Stimulated activated CD8-positive, alpha-beta memory T cell treated with anti-CD3 and anti-CD28 coated beads, Interleukin-12 subunit alpha, Interleukin-12 subunit beta, amount 100 ng/mL, for 1 hour (primary cell): ENCODE measurements at places on chromosomes 1 and 21.

GRCh38 chr1:115031595-115031994 lies 2.0 kb downstream of the TSHB start:
- DNase-seq, result no peak

- no peak for DNase-seq
Observed at GRCh38 chr1:87853576-87854351, 525.1 kb downstream of the LMO4 start.

DNA sequence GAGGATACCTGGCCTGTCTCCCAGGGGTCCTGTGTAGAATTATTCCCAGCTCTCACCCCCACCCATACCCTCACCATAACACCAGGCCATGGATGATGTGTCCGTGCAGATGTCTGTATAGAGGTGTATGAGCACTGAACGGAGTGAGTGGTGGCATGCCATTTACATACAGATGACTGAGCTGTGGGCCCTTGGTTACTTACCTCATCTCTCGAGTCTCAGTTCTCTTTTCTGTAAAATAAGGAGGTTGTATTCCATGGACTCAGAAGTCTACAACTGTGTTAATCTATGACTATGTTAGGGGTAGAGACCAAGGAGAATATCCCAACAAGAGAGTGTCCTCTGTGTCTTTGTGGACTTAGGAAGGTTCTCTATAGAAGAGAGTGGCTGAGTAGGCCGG lies 65.6 kb upstream of the CD1D start:
- DNase-seq, result no peak

DNA sequence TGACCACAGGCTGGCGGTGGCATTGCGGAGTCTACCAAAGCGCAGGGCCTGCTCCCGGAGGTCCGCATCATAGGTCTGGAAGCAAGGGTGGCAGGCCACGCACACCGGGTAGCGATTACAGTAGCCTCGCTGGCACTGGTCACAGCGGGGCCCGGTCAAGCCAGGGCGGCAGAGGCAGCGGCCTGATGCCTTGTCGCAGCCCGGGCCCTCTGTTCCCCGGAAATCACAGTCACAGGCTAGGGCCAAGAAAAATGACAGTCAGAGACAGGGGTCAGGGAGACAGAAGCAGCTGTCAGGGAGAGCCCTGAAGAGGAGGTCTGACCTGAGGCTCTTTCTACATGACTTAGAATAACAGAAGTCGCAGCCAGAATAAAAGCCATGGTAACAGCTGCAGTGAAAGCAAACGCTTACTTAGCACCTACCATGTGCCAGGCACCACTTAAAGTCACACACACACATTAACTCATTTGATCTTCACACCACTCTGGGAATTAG lies 26.4 kb downstream of the LAMB3 start:
- no peak for DNase-seq

- no peak for DNase-seq
Observed at GRCh38 chr1:71377886-71378285, 297.1 kb upstream of the ZRANB2 start.

DNA sequence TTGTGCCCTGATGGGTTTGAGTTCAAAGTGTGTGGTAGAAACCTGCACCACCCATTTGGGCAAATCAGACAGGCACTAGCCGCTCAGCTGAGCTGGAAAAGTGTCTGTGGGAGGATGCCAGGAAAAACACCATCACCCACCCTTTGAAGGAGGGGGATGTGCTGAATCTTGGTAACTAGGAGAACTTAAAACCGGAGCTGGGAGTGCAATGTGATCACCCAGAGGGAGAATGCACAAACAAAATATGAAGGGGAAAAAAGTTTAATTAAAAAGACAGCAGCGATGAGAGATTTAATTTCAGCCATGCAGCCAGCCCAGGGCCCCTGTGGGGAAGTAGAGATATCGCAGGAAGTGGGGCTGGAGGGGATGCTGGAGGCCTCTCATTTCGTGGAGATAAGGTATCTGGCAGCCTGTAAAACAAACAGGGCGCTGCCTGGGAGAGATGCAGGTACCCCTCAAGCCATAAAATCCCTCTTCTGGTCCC lies 86.8 kb upstream of the BCAR3 start:
- DNase-seq, result no peak

GRCh38 chr1:6497215-6497866 lies 5.9 kb upstream of the PLEKHG5 start:
- no peak for DNase-seq

DNA sequence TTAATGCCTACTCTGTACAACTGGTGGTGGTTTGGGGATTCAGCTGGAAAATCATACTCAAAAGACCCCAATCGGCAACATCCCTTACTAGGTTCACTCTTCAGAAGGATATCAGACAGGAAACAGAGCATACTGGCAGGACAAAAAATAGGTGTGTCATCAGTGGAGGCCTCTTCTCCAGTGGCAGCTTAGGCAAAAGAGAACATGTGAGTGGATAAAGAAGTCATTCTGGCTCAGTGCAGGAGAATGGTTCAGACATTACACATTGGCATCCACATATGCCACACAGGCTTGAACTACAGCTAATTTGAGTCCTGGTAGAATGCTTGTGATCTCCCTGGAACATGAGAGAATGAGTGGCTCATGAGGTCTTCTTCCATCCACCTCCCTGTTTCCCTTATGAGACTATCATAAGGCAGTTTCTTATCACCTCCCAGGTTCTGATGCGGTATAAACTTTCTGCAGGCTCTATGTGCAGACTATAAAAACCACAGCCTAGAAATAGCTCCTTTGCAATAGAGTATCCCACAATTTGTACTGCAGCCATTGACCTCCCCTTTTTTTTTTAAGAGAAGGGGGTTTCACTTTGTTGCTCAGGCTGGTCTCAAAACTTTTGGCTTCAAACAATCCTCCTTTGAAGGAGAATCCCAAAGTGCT lies 24.7 kb downstream of the VAMP4 start:
- DNase-seq, result no peak

- no peak for DNase-seq
Observed at GRCh38 chr1:69991644-69992043, 213.7 kb downstream of the LRRC40 start.

DNA sequence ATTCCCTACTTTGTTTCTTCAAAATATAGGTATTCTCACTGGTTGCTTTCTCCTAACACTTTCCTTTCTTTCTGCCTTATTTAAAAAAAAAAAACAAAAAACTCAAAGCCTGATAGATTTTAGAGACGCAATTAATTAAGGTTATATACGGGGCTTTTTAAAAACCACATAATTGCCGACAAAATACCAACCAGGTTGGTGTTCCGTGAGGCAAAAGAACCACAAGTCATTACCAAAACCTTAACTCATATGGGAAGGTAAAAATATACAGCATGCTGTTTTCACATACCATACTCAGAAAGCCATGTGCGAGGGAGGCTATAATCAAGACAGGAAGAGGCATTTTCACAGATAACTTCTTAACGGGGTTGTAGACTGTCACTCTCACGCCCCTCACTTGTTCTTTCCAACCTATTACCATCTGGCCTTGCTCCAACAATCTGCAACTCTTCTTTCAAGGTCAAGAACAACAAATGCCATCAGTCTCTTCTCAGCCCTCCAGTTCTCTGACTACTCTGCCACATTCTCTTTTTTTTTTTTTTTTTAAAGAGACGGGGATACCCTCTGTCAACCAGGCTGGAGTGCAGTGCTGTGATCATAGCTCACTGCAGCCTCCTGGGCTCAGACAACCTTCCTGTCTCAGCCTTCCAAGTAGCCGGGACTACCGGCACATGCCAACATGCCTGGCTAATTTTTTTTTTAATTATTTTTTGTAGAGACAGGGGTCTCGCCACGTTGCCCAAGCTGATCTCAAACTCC lies 102.6 kb downstream of the APP start:
- no peak for DNase-seq

- DNase-seq, result no peak
Observed at GRCh38 chr1:226994586-226995364, 54.7 kb downstream of the COQ8A start.

DNA sequence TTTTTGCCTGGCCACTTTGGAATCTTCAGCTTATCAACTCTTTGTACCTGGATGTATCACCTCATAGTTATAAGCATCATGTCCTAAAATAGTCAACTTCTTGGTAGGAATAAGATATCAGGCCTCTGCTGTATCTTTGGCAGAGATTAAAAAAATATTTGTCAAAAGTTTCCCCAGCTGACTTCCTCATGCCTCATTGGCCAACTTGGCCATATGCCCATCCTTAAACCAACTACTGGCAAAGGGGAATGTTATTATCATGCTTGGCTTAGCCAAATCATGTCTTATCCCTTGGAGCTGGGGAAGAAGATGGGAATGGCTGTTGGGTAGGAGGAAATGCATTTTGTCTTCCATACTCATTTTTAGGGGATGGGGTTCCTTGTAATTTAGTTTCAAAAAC lies 23.4 kb downstream of the NFASC start:
- DNase-seq, result no peak

GRCh38 chr1:230232371-230232771 lies 165.3 kb downstream of the GALNT2 start:
- DNase-seq, result no peak

DNA sequence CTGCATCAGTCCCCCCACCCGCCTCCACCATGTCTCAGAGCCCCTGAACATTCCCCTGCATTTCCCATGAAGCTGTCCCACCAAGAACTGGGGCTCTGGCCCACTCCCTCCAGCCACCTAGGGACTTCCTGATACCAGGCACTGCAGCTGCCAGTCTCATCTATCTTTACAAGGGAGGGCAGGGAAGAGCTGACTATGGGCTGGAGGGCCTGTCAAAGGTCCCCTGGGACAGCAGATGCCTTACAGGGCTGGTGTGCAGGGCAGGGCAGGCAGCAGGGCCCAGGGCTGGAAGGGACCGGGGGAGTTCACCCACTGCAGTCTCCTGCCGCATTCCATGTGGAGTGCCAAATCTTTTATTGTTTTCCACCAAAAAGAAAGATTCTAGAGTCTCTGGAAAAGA lies 17.6 kb downstream of the SHISA4 start:
- DNase-seq, result no peak

GRCh38 chr1:241424480-241424971 lies 67.5 kb upstream of the RGS7 start:
- no peak for DNase-seq

DNA sequence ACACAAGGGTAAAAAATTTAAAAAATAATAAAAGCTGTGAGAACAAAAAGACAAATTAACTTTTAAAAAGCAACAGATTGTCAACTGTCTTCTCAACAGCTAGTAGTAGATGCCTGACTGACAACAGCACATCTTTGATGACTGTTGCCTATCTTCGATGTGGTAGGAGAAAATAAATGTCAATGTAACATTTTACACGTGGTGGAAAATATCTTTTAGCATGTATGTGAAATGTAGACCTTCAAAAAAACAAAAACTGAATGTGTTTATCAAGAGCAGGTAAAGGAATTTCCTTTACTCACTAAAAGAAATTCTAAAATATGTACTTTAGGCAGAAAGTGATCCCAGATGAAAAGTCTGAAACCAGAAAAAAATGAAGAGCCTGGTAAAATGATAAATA lies 42.9 kb downstream of the CD53 start:
- no peak for DNase-seq

DNA sequence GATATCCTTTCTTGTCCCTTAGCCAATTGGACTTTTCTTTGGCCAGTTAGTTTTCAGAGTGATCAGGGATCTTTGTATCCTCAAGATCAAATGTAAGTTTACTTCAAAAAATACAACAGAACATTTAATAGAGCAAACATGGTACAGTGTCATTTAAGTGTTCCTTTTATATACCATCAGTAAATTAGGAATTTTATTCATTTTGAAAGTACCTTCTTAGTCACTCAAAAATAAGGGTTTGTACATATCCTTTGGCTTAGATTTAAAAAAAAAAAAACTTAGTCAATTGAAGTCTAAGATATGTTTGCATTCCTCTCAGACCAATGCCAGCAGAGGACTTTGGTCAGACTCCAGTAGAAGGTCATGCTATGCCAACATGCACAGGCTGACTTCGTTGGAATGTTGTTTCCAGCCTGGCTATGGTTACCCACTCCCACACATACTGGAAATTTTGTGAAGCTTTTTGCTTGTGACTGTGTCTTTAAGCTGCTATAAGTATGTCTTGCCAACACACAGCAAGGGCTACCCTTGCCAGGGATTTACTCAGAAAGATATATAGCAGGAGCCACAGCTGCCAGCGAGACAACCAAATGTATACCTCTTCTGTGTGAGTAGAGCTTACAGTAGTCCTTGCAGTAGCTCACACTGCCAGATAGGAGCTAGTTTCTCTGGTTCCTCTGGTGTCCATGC lies 81.5 kb upstream of the LRIF1 start:
- no peak for DNase-seq

DNA sequence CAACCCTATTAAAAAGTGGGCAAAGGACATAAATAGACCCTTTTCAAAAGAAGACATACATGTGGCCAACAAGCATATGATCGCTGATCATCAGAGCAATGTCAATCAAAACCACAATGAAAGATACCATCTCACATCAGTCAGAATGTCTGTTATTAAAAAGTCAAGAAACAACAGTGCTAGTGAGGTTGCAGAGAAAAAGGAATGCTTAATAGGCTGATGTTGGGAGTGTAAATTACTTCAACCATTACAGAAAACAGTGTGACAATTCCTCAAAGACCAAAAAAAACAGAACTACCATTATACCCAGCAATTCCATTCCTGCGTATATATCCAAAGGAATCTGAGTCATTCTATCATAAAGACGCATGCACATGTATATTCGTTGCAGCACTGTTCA lies 13.2 kb downstream of the USH2A start:
- no peak for DNase-seq

- no peak for DNase-seq
Observed at GRCh38 chr1:100924991-100925390, 29.1 kb downstream of the SLC30A7 start.

DNA sequence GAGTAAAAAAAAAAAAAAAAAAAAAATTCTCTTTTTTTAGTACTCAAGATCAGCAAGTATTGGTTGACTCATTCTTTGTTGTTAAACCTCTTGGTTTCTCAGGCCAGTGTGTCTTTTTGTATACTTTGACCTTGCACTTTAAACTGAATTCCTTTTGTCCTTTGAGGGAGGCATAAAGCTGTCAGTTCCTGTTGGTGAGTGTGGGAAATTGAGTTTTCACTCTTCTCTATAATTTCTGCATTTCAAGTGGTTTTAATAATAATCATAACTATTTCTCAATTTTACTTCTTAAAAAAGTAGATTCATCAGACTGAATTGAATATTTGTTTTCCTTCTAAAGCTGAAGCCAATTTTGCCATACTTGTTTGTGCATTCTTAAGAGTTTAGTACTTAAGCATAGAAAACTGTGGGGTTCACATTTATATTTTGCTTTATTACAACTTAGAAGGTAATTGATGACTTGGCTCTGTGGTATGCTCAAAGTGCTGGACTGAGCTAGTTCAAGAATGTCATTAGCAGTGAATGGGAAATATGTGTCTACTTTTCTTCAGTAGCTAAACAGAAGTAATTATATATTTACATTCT lies 43.4 kb downstream of the ITSN1 start:
- DNase-seq, result no peak

- no peak for DNase-seq
Observed at GRCh38 chr1:61370177-61370912, 288.0 kb downstream of the NFIA start.
